Activated T-helper 17 cell treated with anti-CD3 and anti-CD28 coated beads, Interleukin-2, amount 50 U/mL, for 72 hours (primary cell): ENCODE measurements at places on chromosomes 4 and X.

DNA sequence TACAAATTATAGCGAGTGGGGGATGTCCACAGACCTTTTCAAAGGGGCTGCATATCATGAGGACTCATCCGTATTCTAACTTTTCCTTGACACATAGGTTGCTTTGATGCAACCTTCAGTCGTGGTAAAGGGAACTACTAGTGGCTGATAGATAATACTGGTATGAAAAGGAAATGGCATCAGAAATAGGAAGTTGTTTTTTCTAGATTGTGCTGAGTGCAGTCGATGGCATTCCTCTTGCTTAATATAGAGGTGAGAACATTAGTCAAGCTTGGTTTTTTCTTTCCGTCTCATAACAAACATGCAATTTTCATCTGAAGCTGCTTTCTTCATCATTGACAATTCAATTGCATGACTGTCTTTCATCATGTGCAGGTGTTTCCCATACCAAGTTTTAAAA is 16.6 kb downstream of the ENPEP start:
- no peak for ATAC-seq

DNA sequence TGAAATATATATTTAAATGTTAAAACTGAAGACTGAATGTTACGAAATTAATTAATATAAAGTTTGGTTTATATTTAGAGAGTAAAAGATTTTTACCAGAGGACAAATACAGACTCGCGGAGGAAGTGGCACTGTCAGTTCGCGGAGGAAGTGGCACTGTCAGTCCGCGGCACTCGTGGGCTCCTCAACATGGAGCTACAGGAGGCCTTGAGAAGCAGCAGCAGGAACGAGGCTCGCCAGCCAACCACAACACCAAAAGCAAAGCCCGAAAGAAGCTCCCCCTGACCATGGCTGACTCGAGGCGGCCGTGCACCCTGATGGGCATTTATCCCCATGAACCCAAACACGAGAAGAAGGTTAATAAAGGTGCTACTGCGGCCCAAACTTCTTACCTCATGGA is 125.3 kb upstream of the PABPC4L start:
- no peak for ATAC-seq

GRCh38 chr4:150033901-150034300 is 44.3 kb upstream of the DCLK2 start:
- ATAC-seq = no peak

- ATAC-seq = peak; percentile 41
Measured at GRCh38 chrX:2629316-2630007, 61.6 kb upstream of the CD99 start.

DNA sequence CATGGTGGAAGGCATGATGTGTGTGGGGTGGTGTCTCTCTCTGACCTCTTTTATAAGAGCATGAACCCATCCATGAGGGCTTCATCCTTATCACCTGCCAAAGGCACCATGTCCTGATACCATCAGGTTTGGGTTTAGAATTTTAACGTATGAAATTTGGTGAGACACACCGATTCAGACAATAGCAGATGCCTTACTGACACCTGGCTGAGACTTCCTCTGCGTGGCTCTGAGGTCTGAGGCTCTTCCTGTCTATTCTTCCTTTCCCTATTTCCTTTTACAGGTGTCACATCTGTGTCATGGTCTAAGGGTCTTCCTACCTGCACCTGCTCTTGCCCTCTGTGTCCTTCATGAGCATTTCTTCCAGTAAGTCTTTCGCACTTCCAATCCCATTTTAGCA is 320.7 kb upstream of the CLNK start:
- no peak for ATAC-seq

DNA sequence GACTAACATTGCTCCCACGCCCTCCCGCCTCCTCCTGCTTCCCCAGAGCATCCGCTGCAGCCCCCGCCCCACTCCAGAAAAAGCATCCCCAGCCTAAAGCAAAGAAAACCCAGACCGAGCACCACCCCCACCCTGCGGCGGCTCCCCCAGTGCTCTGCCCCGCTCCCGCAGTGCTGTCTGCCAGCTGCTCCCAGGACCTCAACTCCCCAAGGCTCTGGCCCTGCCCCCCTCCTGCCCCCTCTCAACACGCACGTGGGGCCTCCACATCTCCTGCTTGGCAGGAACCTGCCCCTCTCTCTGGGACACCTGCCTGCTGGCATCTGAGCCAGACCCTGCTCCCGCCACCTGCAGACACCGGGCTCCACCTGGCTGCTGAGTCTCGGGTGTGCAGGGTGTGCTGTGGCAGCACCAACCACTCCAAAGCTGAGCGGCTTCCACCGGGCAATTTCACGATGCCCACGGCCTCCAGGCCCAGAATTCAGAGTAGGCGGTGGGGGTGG is 79.4 kb downstream of the FAM53A start:
- peak; percentile 60 for ATAC-seq

DNA sequence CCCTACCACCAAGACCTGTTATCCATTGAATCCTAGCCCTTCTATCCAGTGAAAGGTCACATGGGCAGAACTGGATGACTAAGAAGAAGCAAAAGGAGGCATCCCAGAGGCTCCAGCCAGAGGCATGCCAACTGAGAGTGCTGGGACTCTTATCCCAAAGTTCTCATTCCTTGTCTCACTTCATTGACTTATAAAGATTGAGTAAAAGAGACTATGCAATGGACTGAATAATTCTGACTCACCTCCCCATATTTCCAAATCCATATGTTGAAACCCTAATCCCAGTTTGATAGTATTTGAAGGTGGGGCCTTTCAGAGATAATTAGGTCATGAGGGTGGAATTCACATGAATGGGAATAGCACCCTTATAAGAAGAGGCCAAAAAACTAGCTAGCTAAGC is 131.4 kb downstream of the COL25A1 start:
- no peak for ATAC-seq

GRCh38 chr4:164997324-164997723 is 19.9 kb upstream of the TRIM61 start:
- no peak for ATAC-seq
